HFFc6 (cell line): ENCODE measurements at places on chromosomes 1 and 21. TPM values are rescaled to one million over a fixed set of nuclear protein-coding genes. Genes with fewer than 3 reads are reported as not detected.
A peak's percentile ranks its signal among the peaks of the same experiment; 100 is the strongest.

- DNase-seq, result no peak
Observed at GRCh38 chr1:240683576-240683975, 71.6 kb upstream of the GREM2 start.

- DNase-seq, result peak; percentile 96
Observed at GRCh38 chr1:31689854-31690253, 14.0 kb downstream of the COL16A1 start.

The KLF17 gene
- 0.06 TPM in 1 of 2 replicates, not detected in the other for total RNA-seq

- DNase-seq, result no peak
Observed at GRCh38 chr1:47330212-47330611, 3.4 kb upstream of the CMPK1 start.

DNA sequence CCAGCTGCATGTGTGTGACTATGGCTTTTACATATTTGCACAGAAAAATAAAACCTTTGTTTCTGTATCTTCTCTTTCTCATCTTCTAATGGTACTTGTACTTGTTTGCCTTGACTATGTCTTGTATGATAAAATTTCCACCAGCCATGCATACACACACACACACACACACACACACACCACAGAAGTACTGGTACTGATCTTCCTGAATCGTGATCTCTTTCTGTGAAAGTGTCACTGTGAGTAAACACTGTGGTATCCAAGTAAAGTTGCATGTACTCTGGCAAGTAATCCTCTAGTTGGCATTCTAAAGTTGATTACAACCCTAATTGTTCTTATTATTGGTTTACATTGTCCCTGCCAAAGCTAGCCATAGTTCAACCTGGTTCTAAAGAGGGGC is 176.7 kb downstream of the CRB1 start:
- peak; percentile 46 for DNase-seq

DNA sequence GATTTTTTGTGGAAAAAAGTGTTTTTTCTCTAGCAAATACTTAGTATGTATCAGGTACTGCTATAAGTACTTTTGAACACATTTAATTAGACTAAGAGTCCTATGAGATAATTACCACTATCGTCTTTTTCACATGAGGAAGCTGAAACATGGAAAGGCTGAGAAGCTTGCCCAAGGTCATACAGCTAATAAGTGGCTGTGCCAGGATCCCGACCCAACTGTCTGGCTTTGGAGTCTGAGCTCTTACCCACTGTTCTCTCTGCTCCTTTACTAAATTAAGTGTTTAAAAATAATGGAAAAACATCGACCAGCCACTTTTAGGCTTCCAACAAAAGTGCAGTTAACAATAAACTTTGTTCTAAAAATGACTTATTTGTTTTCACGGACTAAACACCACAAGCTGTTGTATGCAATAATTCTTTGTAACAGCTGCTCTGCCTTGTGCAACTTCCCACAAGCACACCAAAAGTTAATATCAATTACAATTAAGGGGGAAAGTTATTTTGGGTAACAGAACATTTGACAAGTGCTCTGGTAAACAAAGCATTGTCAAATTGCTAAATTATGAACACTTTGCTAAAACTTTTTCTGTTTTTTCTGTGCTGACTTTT is 75.7 kb downstream of the CRB1 start:
- DNase-seq, result no peak

DNA sequence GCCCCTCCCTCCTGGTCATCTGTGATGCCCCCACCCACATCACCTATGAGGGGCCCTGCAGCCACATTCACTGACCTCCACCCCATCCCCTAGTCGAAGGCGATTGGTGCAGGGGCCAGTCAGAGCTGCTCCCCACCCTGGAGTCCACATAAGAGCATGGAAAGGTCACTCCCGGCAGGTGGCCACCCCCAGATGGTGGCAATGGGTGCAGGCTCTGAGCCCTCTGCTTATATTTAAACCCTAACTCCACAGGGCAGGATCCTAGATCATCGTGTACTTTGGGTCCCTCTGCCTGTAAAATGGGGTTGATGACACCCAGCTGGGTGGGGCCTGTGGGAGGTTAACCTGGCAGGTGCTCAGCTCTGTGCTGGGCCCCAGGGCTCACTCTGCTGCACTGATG is 186.8 kb upstream of the C1orf174 start:
- DNase-seq, result no peak

The NR1I3 gene
- total RNA-seq, result not detected in 3 replicates

The DENND2C gene
- total RNA-seq, result 1.5 TPM in 3 replicates

DNA sequence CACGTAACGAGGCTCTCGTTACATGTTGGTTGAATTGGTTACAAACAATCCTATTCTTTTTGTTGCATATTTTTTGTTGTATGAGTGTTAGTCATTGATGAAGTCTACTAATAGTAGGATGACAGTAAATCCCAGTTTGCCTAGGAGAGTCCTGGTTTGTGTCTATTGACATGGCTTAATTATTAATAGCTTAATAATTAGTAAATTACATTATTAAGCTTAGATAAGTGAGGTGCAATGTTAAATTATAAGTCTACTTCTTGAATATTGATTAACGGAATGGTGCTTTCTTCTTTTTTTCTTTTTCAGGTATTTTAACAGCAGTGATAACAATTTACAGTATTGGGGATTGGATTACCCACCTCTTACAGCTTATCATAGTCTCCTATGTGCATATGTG is 34.5 kb downstream of the ALG6 start:
- no peak for DNase-seq
